NCI-H187 (cell line): ENCODE measurements at places on chromosomes 6 and 20.

- DNase-seq, result no peak
These were observed 46.8 kb upstream of the SIRPA start for GRCh38 chr20:1848373-1848772.

GRCh38 chr6:25175681-25176080 lies 103.5 kb upstream of the CARMIL1 start:
- DNase-seq, result no peak

DNA sequence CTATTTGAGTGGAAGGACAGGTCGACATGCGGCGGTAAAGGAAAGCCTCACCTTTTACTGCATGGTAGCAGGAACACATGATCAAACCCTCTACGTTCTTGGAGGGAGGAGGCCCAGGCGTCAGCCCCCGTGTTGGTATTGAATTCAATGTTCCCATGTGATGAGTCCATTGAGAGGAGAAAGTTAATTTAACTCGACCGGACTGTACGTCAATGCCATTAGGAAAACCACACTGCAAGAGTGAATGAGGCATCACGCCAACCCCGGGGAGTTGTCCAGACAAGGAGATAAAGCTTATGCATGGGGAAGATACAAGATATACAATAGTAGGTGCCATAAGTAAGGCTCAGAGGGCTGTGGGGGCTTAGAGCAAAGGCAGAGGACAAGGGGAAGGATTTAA lies 213.9 kb upstream of the ECI2 start:
- DNase-seq, result no peak

DNA sequence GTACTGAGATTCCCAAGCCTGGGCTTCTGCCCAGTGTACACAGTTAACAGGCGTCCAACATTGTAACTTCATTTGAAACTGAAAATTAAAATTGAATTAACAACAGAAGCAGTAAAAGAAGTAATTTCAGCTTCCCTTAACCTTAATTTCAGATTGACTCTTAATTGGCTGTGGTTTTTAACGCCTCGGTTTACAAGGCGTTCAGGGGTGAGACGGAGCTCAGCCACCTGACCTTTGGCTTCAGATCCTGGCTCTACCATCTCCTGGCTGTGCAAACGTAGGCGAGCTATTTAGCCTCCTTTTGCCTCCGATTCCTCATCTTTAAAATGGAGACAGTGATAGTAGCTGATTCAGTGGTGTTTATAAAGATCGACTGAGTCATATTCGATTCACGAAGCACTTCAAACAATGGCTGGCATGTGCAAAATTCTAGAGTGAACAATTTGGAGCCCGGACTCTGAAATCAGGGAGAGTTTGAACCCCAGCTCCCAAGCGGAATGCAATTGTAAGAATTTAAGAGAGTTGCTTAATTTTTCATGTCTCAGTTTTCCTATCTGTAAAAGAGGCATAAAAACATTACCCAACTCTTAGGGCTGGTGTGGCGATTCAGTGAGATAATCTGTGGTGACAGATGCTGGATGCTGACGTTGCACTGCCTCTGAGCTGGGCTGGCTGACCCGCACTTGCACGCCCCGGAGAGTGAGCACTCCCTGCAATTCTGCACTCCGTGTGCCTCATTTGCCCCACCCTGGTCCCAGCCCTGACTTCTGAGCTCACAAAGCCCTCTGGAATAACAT lies 23.5 kb upstream of the OCSTAMP start:
- no peak for DNase-seq

DNA sequence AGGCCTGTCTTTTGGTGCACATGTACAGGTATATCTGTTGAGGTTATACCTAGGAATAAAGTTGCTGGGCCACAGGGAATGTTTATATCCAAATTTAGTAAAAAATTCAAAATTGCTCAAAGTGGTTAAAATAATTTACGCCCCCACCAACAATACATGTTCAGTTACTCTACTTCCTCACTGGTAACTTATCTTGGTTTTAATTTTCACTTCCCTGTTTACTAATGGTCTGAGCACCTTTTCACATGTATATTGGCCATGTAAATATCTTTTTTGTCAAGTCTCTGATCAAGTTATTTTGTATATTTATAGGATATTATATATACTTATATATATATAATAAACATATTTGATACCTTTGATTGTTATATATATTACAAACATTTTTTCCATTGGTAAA lies 9.7 kb downstream of the PDE7B start:
- no peak for DNase-seq

DNA sequence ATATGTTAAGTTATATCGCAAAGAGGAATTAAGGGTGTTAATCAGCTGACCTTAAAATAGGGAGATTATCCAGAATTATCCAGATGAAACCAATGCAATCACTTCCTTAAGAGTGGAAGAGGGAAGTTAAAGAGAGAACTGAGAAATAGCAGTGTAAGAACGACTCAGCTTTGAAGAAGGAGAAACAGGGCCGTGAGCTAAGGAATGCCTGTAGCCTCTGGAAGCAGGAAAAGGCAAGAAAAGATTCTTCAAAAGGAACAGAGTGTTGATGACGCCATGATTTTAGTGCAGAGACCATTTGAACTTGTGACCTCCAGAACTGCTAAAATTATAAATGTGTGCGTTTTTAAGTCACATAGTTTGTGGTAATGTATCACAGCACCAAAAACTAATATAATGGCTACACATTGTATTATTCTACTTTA lies 32.7 kb downstream of the ILRUN start:
- no peak for DNase-seq
